Fibroblast of skin of left quadriceps (primary cell): ENCODE measurements at places on chromosomes 7 and 10.

DNA sequence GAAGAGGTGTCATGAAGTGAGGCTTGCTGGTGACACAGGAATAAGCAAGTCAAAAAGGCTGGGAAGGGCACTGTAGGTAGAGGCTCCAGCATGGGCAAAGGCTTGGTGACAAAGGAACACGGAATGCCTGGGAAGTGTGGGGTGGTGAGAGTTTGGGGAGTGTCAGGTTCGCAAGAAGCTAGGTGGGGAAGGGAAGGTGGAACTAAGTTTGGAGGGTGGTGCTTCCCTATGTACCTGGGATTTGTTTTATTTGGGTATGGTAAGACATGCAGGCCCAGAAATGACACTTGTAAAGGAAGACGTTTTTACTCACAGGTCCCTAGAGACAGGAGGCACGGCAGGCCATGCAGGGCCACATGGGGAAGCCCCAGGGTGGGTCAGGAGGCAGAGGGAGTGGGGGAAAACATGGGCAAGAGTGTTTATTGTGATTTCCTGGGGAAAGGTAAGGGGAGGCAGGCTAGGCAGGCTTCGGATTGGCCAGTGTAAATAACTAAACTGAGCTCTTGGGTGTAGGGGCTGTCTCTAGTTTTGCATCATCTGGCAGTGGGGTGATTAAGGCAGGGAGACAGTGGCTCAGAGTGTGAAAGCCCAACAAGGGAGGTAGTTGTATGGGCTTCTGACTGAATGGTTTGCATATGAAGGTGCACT lies 52.1 kb downstream of the SH2D4B start:
- DNase-seq: no peak

GRCh38 chr10:27345455-27345920 lies 104.9 kb upstream of the ACBD5 start:
- DNase-seq: no peak

- no peak for DNase-seq
Observed at GRCh38 chr7:47283497-47284131, 298.3 kb downstream of the TNS3 start.

- DNase-seq: no peak
Observed at GRCh38 chr7:139829025-139829774, at the start of gene TBXAS1. Gene TBXAS1, plus strand, starts transcription at chr7:139829264. Its CDS starts 127 bp downstream, at chr7:139829391.

DNA sequence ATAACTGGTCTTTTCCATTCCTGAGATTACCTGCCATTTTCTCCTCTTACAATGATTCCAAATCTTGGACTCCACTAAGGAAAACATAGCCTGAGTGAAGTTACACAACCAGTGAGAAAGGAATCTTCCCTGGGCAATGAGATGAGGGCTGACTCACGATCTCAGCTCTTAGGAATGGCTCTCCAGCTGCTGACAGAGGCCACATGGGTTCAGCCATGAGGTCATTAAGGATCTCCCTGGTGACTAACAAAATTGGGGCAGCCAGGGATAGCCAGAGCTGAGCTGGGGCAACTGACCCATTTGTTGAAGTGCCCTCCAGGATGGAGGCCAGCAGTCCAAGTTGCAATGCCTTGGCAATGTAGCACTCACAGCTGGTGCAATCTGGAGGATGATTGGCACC lies 78.7 kb upstream of the MKLN1 start:
- peak; percentile 84 for DNase-seq

DNA sequence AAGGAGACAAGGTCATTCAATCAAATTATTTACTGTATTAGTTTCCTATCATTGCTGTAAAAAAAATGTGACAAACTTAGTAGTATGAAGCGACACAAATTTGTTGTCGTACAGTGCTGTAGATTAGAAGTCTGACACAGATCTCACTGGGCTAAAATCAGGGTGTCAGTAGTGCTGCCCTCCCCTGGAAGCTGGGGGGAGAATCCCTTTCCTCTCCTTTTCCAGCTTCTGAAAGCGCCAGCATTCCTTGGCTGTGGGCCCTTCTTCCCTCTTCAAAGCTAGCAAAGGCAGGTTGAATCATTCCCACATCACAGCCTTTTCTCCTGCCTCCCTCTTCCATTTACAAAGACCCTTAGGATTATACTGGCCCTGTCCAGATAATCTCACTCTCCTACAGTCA lies 28.0 kb downstream of the VPS41 start:
- no peak for DNase-seq

GRCh38 chr10:3484306-3485056 lies 300.5 kb downstream of the KLF6 start:
- peak; percentile 63 for DNase-seq

DNA sequence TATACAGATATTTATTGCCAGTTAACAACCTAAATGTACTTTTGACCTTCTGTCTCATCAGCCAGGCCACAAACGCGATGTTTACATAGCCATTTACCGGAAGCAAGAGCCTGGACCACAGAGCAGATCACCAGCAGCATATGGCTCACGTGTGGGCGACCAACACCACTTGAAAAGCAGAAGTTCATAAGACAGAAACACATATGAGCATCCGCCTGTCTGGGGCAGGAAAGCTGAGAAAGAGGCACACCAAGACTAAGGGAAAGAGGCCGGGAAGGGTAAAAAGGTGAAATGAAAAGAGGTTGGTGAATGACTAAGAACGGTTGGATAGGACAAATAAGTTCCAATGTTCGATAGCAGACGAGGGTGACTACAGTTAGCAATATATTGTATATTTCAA lies 1.3 kb downstream of the ABCB1 start:
- no peak for DNase-seq

DNA sequence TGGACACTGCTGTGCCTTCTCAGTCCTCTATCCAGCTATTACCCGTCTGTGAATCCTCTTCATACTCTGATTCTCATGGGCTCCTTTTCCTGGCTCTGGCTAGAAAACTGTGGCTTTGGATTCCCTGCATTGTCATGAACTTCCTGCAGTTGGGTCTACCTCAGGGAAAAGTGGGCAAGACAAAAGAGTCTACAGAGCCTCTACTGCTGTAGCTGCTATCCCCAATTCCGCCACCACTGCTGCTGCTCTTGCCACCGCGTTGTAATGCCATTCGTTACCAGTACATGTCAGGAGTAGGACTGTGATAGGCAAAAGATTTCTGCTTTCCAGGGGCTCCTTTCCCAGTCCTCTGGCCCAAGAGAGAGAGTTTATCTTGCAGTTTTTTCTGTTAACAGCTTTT lies 23.9 kb upstream of the PPP1R17 start:
- no peak for DNase-seq

DNA sequence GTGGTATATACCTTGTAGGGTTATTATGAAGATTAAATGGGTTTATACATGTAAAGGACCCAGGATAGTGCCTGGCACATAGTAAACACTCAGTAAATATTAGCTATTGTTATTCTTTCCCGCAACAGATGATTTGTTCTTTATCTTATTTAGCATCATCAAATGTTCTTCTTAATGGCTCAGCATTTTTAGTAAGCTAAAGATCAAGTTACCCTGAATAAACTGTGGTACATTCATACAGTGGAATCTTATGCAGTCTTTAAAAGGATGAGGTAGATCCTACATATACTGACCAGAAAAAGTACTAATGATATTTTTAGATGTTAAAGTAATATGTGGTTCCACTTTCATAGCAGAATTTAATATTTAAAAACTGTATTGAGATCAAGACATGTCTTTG lies 65.4 kb downstream of the ST7 start:
- no peak for DNase-seq

GRCh38 chr10:72802763-72803505 lies 90.6 kb upstream of the OIT3 start:
- DNase-seq: no peak

DNA sequence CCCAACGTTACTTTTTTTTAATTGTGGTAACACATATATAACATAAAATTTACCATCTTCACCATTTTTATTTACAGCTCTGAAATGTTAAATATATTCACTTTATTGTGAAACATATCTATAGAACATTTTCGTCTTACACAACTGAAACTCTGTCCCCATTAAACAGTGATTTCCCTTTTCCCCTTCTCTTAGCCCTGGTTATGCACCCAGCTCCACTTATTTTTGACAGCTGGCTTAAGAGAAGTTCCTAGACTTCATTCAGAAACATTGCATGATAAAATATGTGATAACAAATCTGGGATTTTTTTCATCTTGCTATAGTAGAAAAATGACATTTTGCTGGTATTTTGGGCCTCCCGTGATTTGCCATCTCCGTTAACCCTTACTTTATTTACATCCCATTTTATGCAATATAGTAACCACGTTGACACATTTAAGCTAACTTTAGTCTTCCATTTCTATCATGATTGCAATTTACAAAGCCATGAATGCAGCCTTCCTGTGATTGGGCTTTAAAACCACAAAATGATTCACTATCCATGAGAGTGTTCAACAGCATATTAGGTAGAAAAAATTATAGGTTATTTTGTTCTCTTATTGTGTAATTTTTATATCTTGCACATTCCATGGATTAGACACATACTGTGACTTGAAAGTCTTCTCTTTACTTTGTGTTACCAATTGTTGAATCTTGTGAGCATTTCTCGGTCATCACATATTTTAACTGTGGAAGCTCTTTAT lies 139.6 kb downstream of the SND1 start:
- peak; percentile 80 for DNase-seq

DNA sequence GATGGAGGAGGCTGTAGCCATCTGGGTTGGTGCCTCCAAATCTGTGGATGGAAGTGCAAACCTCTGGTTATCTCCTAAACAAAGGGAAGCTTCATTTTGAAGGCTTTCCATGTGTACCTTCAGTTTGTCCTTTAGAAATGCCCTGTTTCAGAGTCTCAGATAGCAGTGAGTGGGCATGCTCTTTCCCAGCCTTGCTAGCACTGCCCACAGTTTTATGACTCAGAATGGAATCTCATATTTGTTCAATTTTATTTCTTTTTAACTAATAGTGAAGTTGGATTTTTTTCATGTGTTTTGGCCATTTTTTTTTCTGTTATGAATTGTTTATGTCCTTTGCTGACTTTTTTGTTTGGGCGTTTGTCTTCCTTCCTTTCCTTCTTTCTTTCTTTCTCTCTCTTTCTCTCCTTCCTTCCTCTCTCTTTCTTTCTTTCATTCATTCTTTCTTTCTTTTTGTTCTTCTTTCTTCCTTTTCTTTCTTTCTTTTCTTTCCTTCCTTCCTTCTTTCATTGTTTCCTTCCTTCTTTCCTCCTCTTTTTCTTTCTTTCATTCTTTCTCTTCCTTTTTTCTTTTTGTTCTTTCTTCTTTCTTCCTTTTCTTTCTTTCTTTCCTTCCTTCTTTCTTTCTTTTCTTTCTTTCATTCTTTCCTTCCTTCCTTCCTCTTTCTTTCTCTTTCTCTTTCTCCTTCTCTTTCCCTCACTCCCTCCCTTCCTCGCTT lies 25.6 kb downstream of the PRF1 start:
- DNase-seq: no peak

DNA sequence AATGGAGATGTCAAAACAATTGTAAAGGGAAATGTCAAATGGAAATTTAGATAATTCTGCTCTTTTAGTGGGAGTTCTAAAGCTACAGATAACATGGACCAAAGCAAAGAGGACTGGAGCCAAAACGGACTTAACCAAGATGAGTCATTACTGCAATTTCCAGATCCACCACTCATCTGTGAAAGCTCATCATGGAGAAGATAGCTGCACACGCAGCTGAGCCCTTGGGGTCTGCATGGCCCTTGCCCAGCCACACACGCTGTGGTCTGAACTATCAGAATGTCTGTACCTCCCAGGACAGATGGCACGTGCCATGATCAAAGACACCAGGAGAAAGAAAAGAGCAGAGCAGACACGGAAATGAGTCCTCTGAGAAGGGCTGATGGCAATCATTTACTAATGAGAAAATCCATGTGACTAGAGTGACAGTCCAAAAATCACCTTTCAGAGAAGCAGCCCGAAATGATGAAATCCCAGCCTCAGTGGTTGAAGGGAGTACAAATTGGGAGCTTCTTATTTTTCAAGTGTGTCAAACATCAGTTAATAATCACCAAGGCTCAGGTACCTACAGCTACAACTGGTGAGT lies 177.9 kb upstream of the MGMT start:
- DNase-seq: no peak

- no peak for DNase-seq
Observed at GRCh38 chr10:119095640-119096039, 8.3 kb upstream of the DENND10 start.

DNA sequence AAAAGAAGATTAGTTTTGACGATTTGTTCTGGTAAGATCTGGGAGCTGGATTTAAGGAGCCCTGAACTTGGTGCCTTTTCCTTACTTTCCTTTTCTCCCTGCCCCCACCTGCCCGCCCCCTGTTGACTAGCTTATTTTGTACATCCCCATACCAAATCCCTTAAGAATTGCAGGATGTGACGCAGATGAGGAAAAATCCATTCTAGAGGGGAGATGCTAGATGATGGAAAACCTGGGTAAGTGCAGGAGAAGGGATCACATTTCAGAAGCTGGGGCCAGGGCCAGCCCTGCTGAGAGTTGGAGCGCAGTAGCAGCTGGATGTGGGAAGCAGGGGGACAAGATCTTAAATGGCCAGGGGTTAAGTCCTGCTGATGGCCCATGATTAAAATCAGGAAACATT lies 93.9 kb downstream of the CCDC3 start:
- peak; percentile 64 for DNase-seq

DNA sequence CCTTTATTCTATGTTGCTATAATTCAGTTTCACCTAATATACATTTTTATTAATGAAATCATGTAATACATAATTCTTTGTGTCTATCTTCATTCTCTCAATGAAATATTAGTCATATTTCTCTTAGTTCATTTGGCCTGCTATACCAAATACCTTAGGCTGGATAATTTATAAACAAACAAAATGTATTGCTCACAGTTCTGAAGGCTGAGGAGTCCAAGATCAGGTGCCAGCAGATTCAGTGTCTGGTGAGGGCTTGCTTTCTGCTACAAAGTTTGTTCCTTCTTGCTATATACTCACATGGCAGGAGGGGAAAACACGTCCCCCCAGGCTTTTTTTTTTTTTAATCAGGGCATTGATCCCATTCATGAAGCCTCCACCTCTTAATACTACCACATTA lies 143.4 kb upstream of the GRB10 start:
- no peak for DNase-seq

DNA sequence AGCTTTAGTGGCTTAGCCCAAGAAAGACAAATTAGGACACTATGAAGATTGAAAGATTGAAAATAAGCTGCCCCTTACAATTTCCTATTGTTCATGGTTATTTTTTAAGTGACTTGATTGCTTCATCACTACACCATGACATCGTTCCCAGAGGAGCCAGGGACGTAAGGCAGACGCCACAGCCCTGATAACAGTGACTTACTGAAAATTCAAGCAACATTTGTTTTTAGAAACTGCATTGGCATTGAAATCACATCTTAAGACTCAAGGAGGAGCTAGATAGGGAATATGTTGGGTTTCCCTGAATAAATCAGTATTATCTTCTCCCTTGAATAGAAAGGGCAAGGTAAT lies 38.7 kb upstream of the ANK3 start:
- no peak for DNase-seq

GRCh38 chr10:101725296-101726114 lies 30.5 kb upstream of the FBXW4 start:
- no peak for DNase-seq

GRCh38 chr10:108788891-108789290 lies 1134.4 kb downstream of the XPNPEP1 start:
- no peak for DNase-seq

GRCh38 chr10:132185601-132186487 lies 904 bp upstream of the DPYSL4 start:
- no peak for DNase-seq
